ENCODE measurements at places on chromosomes 3 and 15. TPM values are rescaled to one million over a fixed set of nuclear protein-coding genes. Genes with fewer than 3 reads are reported as not detected.

Gene ATG3
- 54.5 TPM for total RNA-seq

Gene RHCG
- total RNA-seq = 1.2 TPM

Gene C3orf22
- not detected for total RNA-seq

Gene KCNMB3
- total RNA-seq = 4.3 TPM

Gene ADAMTS17
- 0.15 TPM for total RNA-seq

Gene GOLGA8J
- total RNA-seq = 0.22 TPM

Gene KNG1
- total RNA-seq = not detected

Gene EPHB1
- total RNA-seq = 0.61 TPM

Gene EBLN2
- total RNA-seq = 3.8 TPM

Gene SEMA4B
- total RNA-seq = 13.3 TPM

Gene CASR
- not detected for total RNA-seq

Gene SLCO2A1
- not detected for total RNA-seq

Gene CCDC191
- total RNA-seq = 1.1 TPM

Gene ACVR2B
- total RNA-seq = 6.4 TPM
